Stimulated activated CD8-positive, alpha-beta memory T cell treated with anti-CD3 and anti-CD28 coated beads, Interleukin-12 subunit alpha, Interleukin-12 subunit beta, amount 100 ng/mL, for 4 hours (primary cell): ENCODE measurements at places on chromosomes 16 and 17.

DNA sequence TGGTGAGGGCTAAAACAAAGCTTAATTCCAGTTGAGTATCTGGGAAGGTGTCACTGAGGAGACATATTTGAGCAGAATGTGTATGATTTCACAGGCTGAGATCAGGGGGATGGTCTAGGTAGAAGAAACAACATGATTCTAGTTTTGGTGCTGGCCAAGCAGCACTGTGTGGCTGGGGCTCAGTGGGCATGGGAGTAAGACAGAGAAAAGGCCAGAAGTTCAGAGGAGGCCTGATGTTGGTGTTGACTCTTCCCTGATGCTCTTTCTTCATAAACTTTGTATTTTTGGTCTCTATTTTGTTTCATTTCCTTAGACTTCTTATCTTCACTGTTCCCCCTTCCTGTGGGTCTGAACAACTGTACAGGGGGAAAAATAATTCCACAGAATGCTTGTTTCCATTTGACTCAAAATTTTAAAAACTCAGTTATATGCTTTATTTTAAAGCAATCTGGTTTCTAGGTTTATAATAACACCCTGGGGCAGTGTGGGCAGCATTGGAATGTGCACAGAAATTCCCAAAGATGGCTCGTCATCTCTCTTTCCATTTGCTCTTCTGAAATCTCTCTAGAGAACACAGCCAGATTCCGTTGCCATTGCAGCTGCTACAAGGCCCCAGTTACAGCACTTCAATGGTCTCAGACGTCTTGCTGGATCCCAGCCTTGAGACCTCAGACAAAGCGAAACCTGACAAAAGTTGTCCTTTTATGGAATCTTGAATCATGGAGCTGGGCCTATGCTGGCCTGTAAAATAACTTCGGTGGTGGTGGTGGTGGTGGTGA, 68.3 kb downstream of the SNX11 start:
- DNase-seq, result no peak

DNA sequence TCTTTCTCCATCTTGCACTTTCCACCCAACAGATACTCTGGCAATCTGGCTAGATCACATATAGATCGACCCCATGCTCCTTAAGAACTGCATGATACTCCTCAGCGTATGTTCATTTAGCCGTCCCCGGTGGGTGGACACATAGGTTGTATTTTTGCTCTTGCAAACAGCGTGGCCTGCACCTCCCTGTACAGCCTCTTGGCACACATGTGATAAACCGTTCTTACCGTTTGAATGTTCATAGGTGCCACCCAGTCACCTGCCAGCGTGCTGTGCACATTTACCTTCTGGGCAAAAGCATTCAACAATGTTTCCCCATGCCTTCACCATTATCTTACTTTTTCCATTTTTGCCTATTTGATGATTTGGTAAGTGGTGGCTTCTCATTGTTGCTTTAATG, 6.2 kb downstream of the TNP2 start:
- no peak for DNase-seq

DNA sequence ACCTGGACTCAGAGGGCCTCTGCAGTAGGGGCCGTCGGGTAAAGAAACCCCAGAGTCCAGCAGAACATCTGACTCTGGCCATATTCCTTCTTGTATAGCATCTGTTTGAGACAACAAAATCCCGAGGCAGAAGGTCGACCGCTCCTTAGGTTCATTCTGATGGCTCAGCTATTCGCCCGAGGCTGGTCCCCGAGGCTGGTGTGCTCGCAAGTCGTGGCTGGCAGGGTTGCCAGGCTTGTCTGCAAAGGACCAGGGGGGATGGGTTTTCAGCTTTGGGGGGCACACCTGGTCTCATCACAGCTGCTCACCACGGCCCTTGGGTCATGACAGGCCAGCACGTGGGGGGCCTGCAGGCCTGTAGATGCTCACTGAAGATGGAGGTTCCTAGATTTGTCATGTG, 119.1 kb downstream of the BANP start:
- DNase-seq, result no peak

GRCh38 chr17:47751471-47751870, 18.4 kb downstream of the TBX21 start:
- no peak for DNase-seq

DNA sequence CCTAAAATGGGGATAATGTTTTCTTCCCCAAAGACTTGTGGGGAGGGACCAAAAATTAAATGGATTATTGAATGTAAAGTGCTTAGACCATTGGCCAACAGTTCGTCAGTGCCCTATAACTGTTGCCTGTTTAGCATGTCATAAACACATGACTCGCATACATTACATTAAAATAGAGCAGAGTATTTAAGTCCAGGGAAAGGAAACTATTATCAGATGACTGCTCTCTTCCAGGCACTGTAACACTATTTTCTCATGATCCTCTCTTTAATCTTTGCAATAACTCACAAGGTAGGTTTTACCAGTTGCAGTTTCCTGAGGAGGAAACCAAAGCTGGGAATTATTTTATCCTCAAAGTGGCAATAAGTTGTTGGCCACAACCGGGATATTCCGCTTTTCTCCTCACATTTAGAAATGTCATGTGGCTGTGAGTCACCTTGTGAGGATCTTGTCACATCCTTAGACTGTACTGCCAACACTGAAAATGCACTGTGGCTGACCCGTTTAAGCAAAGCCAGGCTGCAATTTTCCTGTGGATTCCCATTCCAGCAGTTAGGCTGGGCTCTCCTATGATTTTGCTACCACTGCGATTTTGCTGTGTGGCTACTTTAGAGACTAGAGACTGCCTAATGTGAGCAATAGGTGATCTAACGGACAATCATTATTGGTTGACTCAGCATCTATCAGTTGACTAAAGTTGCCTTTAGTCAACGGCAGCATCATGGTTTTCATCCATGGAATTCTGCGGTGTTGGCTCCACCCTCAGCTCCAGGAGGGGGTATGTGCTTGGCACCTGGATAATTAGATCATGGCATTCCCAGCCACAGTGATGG, 58.3 kb upstream of the DHX40 start:
- DNase-seq, result no peak

GRCh38 chr16:31404353-31405064, 11.4 kb downstream of the ITGAD start:
- no peak for DNase-seq

DNA sequence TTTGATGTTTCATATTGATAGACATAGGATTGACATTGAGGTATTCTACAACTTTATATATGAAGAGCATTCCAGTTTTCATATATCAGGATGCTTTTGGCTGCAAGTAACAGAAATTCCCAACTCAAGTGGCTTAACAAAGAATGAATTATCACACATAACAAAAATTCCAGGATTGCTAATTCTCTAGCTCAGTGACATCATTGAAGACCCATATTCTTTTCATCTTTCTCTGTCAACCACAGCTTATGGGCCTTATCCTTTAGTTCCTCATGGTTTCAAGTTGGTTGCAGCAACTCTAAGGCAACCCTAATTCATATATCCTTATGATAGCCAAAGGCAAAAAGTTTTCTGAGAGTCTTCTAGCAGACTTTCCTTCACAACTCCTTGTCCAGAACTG, 91.5 kb upstream of the HAS3 start:
- DNase-seq, result no peak

GRCh38 chr17:499951-500461, 147.4 kb upstream of the RPH3AL start:
- DNase-seq, result no peak

DNA sequence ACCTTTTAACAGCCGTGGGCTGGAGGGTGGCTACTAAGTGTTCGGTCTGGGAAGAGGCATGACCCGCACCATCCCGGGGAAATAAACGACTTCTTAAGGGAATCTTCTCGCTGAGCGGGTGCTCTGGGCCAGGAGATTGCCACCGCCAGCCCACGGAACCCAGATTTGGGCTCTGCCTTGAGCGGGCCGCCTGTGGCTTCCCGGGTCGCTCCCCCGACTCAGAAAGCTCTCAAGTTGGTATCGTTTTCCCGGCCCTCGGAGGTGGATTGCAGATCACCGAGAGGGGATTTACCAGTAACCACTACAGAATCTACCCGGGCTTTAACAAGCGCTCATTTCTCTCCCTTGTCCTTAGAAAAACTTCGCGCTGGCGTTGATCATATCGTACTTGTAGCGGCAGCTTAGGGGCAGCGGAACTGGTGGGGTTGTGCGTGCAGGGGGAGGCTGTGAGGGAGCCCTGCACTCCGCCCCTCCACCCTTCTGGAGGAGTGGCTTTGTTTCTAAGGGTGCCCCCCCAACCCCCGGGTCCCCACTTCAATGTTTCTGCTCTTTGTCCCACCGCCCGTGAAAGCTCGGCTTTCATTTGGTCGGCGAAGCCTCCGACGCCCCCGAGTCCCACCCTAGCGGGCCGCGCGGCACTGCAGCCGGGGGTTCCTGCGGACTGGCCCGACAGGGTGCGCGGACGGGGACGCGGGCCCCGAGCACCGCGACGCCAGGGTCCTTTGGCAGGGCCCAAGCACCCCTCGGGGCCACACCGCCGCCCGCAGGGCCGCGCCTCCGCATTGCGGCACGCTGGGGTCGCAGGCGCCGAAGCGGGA, 3.6 kb upstream of the CBX4 start:
- no peak for DNase-seq

GRCh38 chr17:81380131-81380530, 15.1 kb upstream of the BAHCC1 start:
- no peak for DNase-seq

- DNase-seq, result no peak
Observed at GRCh38 chr17:47968836-47969235, 2.1 kb upstream of the CDK5RAP3 start.

- DNase-seq, result no peak
Observed at GRCh38 chr17:55149485-55149884, 115.3 kb upstream of the HLF start.

DNA sequence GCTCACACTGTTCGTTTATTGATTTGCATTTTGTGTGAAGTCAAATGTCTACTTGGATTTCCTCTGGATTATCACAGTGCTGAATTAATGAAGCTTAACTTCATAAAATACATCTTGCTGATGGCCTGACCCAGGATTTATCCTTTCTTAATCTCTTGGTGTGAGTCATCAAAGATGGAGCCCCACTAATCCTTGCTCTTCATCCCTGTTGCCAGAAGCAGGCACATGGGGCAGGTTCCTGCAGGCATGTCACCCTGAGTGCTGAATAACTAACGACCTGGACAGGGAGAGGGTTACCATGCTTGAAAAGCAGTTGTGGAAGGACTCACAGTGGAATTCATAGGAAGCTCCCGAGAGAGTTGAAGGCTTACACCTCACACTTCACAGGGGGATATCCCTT, 56.0 kb upstream of the FA2H start:
- no peak for DNase-seq

DNA sequence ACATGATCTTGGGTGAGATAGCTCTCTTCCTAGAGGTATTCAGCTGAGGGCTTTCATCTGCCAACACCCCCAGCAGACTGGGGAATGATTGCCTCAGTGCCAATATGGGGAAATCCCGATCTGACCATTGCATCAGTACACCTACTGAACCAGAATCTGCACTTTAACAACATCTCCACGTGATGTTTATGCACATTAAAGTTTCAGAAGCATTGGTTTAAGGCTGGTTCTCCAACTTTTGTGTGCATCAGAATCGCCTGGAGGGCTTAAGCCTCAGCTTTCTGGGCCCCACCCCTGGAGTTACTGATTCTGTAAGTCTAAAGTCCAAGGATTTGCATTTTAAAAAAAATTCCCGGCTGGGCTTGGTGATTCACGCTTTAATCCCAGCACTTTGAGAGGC, 123.6 kb upstream of the MED13 start:
- DNase-seq, result no peak

GRCh38 chr16:87435372-87436224, 43.5 kb downstream of the MAP1LC3B start:
- DNase-seq, result no peak

GRCh38 chr17:51722994-51723393, 435.5 kb downstream of the CA10 start:
- DNase-seq, result no peak

DNA sequence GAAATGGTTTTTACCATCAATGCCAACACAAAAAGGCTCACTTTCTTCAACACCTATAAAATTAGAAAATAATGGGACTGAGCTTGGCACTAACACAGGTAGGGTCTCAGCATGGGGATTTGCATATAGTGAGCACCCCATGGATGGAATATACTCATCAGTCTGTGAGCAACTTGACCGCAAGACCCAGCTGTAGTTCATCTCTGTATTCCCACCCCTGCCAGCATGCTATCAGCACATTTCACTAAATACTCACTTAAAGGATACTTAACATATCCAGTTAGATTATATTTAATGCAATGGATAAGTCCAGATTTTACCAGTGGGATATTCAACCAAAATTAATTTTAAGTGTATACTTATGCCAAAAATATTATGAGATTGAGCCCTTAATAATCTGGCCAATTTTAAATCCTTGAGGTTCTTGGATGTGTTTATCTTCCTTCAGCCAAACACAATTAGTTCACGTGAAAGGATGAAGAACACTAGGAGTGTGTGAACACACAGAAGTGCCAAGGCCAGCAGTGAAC, 66.7 kb downstream of the C16orf95 start:
- DNase-seq, result no peak

GRCh38 chr17:7374353-7374752, 6.5 kb upstream of the TNK1 start:
- no peak for DNase-seq

GRCh38 chr17:21066394-21066793, 23.6 kb upstream of the USP22 start:
- no peak for DNase-seq

DNA sequence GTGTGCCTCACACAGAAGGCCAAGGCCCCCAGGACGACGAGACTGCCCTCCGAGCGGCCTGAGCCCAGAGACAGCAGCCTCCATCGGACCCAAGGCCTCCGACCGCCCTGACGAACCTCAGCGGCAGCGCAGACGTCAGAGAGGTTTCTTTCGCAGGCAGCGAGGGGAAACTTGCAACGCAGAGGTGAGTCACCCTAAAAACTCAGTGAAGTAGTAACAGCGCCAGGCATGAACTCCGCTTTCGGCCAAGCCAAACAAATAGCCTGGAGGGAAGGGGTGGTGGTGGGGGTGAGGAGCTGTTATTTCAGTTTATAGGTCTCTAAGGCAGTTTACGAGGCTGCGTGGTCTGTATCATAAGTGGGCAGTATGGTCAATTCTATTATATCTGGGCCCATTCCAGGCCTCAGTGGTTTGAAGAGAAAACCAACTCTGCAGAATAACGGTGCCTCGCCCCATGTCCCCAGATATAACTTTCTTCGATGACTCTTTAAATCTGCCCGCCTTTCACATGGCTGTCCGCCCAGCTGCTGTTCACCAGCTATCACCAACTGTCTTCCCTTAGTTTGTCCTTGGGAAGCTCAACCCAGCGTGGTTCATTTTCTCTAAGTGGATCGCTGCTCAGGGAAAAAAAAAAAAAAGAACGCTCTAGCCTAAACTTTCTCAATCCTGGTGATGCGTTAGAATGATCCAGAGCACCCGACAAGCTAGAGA, 43.5 kb upstream of the FOXF1 start:
- no peak for DNase-seq

- DNase-seq, result no peak
Observed at GRCh38 chr17:10622617-10623485, 34.3 kb downstream of the MYH3 start.

- DNase-seq, result no peak
Observed at GRCh38 chr16:8109510-8110369, 480.6 kb downstream of the TMEM114 start.
